ENCODE measurements at places on chromosomes 3 and 15.

- no peak for ATAC-seq
These were observed 207.4 kb upstream of the HES1 start for GRCh38 chr3:193928354-193929209.

- peak; percentile 79 for ATAC-seq
These were observed 20.6 kb downstream of the SMAD3 start for GRCh38 chr15:67085818-67086636.

DNA sequence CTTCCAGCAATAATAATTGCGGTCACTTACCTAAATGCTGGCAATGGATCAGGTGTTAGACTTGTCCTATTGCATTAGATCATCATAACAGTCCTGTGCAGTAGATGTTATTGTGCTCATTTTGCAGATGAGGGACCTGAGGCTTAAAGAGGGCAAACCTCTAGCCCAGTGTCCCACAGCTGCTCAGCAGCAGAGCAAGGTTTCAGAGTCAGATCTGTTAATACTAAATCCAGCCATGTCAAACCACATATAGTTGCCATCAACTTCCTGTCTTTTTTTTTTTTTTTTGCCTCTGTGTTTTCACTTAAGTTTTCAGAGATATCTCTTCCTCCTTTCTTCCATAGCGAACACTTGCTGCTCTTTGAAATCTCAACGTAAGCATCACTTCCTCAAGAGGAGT, 12.1 kb downstream of the FEZF2 start:
- ATAC-seq, result no peak

DNA sequence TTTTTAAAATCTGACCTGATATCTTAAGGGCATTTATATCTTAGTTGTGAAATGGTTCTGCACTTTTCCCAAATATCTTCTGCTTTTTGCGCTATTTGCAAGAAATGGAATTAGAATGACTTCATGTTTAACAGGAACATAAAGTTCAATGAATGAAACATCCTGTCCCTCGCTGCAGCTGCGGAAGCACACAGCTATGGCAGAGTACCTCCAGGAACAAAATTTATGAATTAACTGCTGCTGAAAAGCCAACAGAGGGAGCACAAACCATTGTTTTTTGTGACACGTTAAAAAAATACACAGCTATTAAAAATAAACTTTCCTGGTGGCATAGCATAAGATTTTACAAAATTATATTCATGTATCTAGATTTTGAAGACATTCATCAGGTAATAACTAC, 404.4 kb upstream of the MDFIC2 start:
- ATAC-seq, result peak; percentile 54

- ATAC-seq, result no peak
These were observed 205.7 kb downstream of the UACA start for GRCh38 chr15:70557521-70558258.

- no peak for ATAC-seq
These were observed 206.2 kb downstream of the CTNNB1 start for GRCh38 chr3:41405466-41405865.

GRCh38 chr3:114498539-114499370, 204.9 kb downstream of the TIGIT start:
- peak; percentile 95 for ATAC-seq

DNA sequence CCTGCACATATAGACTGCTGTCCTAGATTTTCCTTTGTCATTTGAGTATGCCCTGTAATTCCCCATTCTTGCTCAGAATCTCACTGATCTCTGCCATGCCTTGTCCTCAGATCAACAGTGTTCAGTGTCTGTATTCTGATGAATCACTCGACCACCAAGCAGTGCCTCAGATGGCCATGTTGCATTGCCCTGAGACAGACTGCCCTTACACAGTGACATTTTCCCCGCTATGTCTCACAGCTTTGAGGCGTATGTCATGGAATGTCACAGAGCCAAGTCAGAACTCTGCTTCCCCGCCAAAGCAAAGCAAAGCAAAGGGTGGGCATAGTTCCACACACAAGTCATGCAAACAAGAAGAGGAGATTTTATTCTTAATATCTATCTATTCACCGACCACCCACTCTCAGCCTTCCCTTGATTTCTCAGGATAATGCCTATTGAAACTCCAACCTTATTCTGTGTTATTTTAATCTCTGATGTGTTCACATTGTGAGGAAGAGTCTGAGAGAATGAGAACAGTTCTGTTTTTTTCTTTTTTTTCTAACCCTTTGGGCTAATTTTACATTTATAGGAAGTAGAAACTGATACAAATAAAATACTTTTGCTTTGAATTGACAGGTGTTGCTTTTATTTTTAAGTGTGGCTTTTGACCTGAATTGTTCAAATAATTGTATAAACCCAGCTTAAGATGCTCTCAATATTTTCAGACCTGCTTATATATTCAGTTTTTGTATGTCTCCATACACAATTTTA, 16.9 kb upstream of the PSMD6 start:
- 0 out of 3 replicates have a peak, but pooled peaks have one; percentile 25 for ATAC-seq

- ATAC-seq, result peak; percentile 47
These were observed 109.1 kb downstream of the POLQ start for GRCh38 chr3:121436641-121437040.

- no peak for ATAC-seq
These were observed 388.0 kb upstream of the LMCD1 start for GRCh38 chr3:8113626-8114025.

DNA sequence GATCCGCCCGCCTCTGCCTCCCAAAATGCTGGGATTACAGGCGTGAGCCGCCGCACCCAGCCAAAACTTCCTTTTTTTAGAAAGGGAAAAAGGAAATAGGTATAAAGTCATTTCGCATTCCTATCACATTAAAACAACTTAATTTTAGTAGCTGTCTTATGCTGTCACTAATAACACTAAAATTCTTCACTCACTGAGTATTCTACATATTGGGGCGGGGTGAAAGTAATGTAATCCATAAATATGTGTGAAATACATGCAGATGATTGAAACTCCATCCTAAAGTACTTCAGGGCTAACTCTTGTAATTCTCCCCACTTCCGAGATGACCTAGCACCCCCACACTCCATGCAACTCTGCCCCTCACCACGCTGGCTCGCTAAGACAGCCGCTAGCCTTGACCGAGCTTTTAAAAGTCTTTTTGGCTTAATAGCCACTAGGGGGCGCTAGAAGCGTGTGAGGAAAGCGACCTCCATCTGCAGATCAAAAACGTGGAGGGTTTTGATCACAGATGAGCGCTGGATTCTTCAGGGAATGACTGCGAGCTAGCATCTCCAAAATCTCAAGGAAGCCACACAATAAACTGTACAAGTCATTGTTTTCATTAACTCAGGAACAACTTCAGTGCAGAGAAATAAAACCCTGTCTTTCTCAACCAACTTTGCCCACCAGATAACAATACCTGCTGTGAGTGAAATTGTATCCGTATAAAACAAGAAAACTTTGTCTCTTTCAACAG, 129.3 kb upstream of the IGF1R start:
- peak; percentile 98 for ATAC-seq

- no peak for ATAC-seq
These were observed 24.7 kb upstream of the HHLA2 start for GRCh38 chr3:108271626-108272025.

DNA sequence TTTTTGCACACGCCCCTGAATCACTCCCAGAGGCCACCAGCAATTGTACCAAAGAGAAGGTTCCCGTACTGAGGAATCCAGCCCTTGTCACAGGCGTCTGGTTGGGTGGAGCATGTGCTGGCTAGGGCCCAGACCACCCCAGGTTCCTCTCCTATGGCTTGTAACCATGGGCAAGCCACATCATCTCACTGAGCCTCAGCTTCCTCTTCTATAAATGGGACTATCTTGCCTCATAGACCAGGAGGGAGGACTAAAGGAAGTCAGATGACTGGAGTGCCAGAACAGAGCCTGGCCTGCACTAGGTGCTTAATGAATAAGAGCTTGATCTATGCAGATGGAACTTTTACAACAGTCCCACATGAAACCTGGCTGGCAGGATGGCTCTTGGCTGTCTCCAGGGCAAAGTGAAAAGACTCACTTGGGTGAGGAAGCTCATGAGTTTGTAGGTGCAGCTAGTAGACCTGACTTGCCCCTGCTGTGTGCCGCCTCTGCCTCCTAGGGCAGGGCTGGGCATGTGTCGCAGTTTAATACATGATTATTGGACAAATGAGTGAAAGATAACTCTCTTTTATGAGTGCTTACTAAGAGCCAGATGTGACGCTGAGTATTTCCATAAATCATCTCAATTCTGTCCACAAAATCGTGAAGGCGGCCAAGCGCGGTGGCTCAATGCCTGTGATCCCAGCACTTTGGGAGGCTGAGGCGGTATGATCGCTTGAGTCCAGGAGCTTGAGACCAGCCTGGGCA, 29.3 kb downstream of the CTSH start:
- no peak for ATAC-seq

GRCh38 chr15:61680260-61681037, 379.8 kb downstream of the VPS13C start:
- ATAC-seq, result no peak
